ENCODE measurements at places on chromosomes 6 and 20.

- no peak for DNase-seq
These were observed 4.7 kb downstream of the GCLC start for GRCh38 chr6:53540129-53540692.

- no peak for DNase-seq
These were observed 84.6 kb downstream of the ID4 start for GRCh38 chr6:19921786-19922185.

- no peak for DNase-seq
These were observed 2.6 kb upstream of the TAAR6 start for GRCh38 chr6:132567566-132567965.

- DNase-seq = no peak
These were observed 60.6 kb downstream of the FOXA2 start for GRCh38 chr20:22523499-22524392.

- DNase-seq = no peak
These were observed 25.7 kb downstream of the PSMG4 start for GRCh38 chr6:3284436-3284876.

DNA sequence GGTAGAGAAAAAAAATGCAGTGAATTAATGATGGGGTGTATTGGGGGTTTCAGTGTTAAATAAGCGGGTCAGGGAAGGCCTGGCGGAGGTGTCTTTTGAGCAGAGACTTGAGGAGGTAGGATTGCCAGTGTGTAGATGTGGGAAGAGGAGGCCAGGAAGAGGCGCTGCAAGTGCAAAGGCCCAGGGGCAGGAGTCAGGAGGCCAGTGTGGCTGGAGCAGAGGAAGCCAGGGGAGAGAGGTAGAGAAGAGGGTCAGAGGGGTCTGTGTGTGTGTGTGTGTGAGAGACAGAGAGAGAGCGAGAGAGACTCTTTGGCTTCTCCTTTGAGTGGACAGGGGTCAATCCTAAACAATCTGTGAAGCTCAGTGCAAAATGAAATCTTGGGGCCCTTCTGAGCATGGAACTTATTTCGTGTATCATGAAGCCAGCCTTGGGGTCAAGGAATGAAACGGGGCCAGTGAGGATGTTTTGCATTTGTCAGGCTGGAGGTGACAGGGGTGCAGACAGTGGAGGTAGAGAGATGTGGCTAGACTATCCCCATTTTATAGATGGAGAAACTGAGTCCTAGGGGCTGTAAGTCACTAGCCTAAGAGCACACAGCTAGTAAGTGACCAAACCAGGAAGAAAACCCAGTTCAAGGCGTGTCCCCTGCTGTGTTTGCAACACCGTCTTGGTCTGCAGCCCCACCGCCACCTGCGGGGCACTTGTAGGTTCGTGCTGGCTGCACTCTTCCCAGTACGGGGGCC is 9.7 kb upstream of the IP6K3 start:
- no peak for DNase-seq

- no peak for DNase-seq
These were observed 68.7 kb upstream of the CST7 start for GRCh38 chr20:24880356-24880755.

GRCh38 chr6:11878029-11878428 is 99.4 kb upstream of the ADTRP start:
- DNase-seq = no peak

GRCh38 chr20:4160761-4161305 is 145.5 kb upstream of the RNF24 start:
- no peak for DNase-seq

- no peak for DNase-seq
These were observed 84.0 kb downstream of the PTPN1 start for GRCh38 chr20:50594231-50594590.

DNA sequence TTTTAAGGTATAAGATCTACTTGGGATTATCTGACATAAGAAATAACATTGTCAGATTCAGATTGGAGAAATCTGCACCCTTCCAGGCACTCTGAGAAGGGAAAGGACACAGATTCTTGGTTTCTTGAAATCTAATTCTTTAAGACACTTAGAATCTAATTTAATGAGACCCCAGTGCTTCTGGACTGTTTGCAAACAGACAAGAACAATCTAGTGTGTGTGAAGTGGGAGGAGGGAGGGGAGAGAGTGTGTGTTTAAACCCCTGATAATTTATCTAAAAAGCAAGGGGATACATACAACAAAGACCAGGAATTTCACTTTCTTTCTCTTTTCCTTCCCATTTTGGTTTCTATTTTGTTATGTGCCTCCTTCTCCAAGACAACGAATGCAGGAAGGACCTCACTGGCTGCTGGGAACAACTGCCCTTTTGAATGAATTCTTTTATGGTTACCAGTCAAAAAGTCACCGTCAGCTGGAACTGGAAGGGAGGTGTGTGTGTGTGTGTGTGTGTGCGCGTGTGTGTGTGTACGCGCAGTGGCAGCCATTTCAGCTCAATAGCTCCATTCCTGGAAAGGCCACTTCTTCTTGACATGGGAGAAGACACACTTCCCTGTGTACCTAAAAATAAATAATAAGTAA is 129.4 kb downstream of the BCAS1 start:
- DNase-seq = peak; percentile 65

GRCh38 chr20:46270977-46271744 is 37.1 kb downstream of the CDH22 start:
- DNase-seq = no peak

DNA sequence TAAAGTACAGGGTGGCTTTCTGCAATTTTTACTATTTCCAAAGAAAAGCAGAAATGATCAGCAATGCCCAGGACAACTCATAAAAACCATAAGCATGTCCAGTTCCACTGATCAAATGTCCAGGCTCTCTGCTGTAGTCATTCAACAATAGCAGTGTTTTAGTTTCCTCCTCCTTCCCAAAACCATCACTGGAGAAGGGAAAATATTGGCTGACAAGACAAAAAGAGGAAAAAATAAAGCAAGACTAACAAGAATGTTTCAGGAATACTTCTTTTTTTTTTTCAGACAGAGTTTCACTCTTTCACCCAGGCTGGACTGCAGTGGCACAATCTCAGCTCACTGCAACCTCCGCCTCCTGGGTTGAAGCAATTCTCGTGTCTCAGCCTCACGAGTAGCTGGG is 2.2 kb downstream of the UQCC1 start:
- no peak for DNase-seq

GRCh38 chr20:5626603-5627002 is 123.6 kb upstream of the SHLD1 start:
- no peak for DNase-seq

DNA sequence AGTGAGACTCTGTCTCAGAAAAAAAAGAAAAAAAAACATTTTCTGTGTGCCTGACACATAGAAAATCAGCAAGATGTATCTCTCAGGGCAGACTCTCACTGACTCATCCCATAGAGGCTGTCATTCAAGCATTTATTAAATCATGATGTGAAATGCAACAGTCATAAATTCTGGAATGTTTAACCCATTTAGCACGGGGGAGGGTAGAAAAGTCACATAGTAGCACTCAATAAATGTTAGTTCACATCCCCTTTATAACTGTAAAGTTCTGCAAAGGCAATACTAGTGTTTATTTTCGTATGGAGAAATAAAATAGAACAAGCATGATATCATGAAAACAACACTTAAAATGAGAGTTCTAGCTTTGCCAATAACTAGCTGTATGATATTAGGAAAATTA is 15.5 kb upstream of the CARMIL1 start:
- DNase-seq = peak; percentile 65

DNA sequence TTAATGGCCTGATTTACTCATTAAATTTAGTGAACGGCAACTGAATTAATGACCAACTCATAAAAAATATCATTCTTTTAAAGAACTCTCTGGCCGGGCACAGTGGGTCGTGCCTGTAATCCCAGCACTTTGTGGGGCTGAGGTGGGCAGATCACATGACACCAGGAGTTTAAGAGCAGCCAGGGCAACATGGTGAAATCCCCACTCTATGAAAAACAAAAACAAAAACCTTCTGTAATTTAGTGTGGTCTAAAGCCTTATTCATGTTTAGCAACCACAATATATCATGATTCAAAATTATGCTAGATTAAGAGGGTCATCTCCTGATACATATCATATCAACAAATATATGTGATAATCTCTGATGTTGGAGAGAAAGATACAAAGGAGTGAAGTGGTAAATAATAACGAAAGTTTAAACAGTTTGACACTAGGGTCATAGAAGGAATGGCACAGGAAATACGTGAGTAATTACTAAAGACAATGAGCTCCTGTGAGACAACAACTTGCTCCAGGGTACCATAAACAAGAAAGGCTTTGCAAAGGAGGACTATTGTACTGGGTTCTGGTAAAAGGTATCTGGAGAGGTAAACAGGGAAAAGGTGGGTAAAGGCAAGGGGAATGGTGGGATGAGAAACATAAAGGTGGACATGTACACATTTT is 5.7 kb downstream of the ELOVL4 start:
- no peak for DNase-seq

DNA sequence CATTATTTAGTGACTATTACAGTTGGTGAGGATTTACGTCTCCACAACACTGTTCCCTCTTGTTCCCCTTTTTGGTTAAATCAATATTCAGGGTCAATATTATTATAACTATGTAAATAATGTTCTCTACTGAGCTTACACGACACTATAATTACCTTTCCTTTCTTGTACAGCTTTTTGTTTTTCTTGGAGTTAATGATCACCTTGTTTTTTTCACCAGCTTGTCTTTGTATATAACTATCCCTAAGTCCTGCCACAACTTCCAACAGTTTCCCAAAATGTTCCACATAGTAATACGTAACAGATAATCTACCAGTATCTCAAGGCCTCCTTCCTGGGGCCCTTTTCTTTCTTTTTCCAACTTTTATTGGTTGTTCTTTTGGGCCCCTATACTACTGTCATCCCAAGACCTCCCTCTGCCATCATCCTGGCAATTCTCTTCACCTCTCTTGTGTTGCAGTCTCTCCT is 142.0 kb upstream of the SOX4 start:
- DNase-seq = no peak

- DNase-seq = no peak
These were observed 131.1 kb downstream of the PHACTR3 start for GRCh38 chr20:59735486-59735885.

All from GM03348 (cell line).